ENCODE measurements at places on chromosomes 11 and 22.

- DNase-seq, result no peak
Observed at GRCh38 chr22:46631113-46631512, 10.9 kb downstream of the GRAMD4 start.

DNA sequence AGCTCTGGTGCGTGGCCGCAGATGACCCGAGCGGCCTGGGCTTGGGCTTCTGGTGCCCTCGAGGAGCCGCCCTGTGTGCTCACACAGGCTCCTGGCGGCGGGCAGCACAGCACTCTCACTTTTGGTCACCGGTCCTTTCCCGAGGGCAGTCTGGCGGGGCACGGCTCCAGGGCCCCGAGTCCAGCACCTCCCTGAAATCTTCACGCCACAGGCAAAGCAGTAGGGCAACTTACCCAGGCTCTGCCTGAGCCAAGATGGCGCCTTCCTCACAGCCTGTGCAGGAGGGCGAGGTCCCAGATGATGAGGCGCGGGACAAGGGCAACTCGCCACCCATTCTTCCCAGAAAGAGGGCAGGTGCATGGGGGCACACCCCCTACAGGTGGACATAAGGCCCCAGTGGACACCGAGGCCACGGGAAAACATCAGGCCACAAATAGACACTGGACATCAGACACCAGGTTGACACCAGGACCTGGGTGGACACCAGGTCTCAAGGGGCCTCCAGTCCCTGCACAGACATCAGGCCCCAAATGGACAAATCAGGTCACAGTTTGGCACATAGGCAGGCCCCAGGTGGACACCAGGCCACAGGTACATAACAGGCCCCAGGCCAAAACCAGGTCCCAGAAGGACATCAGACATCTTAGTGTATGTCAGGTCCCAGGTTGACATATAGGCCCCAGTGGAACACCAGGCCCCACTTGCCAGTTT is 57.6 kb upstream of the SEPTIN5 start:
- DNase-seq, result no peak

- no peak for DNase-seq
Observed at GRCh38 chr22:49323751-49324415, 503.8 kb downstream of the BRD1 start.

- no peak for DNase-seq
Observed at GRCh38 chr11:36374726-36375125, 78.6 kb downstream of the PRR5L start.

- DNase-seq, result no peak
Observed at GRCh38 chr11:27907530-27907929, 200.4 kb downstream of the KIF18A start.

- DNase-seq, result no peak
Observed at GRCh38 chr11:72962084-72962483, 147.9 kb downstream of the ATG16L2 start.

GRCh38 chr11:66007201-66007634 is 4.6 kb upstream of the CST6 start:
- no peak for DNase-seq

GRCh38 chr11:92626624-92627023 is 342.8 kb upstream of the MTNR1B start:
- no peak for DNase-seq

DNA sequence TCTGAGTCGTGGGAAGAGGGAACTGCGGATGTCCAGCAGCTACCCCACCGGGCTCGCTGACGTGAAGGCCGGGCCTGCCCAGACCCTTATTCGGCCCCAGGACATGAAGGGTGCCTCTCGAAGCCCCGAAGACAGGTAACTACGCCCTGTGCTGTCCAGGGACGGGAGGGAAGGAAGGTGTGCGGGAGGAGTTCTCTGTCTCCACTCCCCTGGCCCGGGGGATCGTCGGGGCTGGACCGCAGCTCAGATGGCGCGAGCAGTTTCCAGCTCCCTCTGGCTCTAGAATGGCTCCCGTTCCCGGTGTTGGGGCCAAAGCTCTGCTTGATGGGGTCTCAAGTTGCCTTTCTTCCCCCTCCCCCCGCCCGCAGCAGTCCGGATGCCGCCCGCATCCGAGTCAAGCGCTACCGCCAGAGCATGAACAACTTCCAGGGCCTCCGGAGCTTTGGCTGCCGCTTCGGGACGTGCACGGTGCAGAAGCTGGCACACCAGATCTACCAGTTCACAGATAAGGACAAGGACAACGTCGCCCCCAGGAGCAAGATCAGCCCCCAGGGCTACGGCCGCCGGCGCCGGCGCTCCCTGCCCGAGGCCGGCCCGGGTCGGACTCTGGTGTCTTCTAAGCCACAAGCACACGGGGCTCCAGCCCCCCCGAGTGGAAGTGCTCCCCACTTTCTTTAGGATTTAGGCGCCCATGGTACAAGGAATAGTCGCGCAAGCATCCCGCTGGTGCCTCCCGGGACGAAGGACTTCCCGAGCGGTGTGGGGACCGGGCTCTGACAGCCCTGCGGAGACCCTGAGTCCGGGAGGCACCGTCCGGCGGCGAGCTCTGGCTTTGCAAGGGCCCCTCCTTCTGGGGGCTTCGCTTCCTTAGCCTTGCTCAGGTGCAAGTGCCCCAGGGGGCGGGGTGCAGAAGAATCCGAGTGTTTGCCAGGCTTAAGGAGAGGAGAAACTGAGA is 1.4 kb downstream of the ADM start:
- peak; percentile 39 for DNase-seq

DNA sequence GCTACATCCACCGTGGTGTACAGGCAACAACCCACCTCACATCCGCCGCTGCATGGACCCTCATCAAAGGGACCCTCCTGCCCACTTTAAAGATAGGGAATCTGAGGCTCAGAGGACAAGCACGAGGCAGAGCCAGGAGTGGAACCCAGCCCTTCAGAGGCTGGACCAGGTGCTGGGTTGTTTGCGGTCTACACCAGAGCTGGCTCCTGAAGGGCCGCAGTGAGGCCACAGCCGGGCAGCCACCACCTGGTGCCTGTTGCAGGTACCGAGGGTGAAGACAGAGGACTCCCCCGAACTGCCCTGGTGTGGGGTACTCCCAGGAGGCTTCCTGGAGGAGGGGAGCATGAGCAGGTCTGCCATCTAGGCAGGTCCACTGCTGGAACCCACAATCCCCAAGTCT is 78.8 kb downstream of the DHCR7 start:
- no peak for DNase-seq

- DNase-seq, result peak; percentile 30
Observed at GRCh38 chr11:46112961-46113607, 8.2 kb downstream of the PHF21A start.

GRCh38 chr11:112178936-112179335 is 3.6 kb downstream of the BCO2 start:
- DNase-seq, result no peak

GRCh38 chr11:47185305-47186075 is 744 bp downstream of the PACSIN3 start:
- DNase-seq, result no peak

- no peak for DNase-seq
Observed at GRCh38 chr11:76049511-76049910, 156.8 kb downstream of the WNT11 start.

DNA sequence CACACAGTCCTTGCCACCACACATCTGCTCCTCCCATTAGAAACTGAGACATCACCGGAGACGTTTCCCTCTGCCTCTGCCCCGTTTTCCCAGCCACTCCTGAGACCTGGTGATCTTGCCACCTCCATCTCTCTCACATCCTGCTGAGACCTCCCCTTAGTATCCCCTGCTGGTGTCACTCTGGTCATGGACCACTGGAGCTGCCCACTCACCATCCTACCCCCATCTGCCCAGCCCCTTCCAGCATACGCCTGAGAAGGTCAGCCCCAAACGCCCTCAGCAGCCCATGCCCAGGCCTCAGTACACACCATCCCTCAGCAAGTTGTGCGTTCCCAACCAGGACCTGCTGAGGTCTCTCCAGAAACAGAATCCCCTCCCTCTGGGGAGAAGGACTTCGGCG is 64.3 kb downstream of the SHANK2 start:
- DNase-seq, result no peak

- no peak for DNase-seq
Observed at GRCh38 chr11:26702406-26702805, 19.5 kb downstream of the SLC5A12 start.

- DNase-seq, result peak; percentile 87
Observed at GRCh38 chr11:9759519-9760192, 95.8 kb downstream of the SWAP70 start.

DNA sequence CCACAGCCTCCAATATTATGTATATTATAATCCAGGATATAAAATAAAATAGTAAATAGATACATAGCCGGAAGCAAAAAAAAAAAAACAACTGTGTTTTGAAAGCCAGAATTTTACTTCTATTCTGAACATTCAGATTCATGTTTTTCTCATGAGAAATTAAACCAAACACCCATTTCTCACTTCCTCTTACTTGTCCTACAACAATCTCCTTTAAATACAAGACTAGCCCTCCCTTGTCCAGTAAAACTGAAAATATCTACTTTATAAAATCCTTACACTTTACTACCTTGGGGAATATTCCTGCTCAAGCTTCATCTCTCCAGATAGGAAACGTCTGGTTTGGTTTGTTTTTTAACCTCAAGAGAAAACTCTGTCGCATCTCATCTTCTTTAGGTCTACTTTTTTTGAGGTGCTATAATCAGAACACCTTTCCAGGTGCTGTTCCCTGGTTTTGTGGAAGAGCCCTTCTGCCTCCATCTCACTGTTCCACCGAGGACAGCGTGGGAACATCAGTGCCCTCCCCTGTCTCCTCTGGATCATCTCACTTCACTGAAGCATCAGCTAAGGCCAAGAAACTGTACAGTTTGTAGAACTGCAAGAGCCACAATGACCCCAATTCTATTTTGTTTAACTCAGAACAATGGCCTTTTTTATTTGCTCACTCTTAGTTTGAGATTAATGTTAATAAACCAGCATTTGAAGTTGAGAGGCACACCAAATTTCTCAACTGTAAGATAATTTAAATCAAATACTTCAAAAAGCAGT is 82.0 kb upstream of the ARHGAP32 start:
- no peak for DNase-seq

DNA sequence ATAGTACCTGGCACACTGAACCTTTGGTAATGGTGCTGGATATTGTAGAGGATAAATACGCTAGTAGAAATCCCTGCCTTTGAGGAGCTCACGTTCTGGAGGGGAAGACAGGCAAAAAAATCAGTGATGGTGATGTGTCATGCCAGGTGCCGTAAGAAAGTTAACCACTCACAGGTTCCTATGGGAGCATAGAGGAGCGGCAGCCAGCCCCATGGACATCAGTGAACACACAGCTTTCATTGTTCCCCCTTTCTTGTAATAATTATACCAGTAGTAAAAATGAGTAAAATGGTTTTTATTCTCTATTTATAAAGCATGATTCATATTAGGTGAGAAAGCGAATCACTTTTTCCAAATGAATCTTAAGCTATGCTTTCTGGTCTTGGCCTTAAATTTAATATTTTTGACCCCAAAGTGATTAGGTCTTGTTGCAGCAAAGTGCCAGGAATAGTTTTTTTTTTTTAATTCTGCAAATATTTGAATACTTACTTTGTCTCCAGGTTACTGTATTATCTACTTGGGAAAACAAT is 57.9 kb downstream of the UVRAG start:
- DNase-seq, result no peak

- no peak for DNase-seq
Observed at GRCh38 chr11:120785576-120785975, 238.3 kb upstream of the TBCEL start.

GRCh38 chr11:61761440-61762222 is 9.2 kb downstream of the MYRF start:
- no peak for DNase-seq

- no peak for DNase-seq
Observed at GRCh38 chr11:45385423-45385822, 99.3 kb upstream of the SYT13 start.

GRCh38 chr11:86274503-86274902 is 27.5 kb upstream of the HIKESHI start:
- no peak for DNase-seq

DNA sequence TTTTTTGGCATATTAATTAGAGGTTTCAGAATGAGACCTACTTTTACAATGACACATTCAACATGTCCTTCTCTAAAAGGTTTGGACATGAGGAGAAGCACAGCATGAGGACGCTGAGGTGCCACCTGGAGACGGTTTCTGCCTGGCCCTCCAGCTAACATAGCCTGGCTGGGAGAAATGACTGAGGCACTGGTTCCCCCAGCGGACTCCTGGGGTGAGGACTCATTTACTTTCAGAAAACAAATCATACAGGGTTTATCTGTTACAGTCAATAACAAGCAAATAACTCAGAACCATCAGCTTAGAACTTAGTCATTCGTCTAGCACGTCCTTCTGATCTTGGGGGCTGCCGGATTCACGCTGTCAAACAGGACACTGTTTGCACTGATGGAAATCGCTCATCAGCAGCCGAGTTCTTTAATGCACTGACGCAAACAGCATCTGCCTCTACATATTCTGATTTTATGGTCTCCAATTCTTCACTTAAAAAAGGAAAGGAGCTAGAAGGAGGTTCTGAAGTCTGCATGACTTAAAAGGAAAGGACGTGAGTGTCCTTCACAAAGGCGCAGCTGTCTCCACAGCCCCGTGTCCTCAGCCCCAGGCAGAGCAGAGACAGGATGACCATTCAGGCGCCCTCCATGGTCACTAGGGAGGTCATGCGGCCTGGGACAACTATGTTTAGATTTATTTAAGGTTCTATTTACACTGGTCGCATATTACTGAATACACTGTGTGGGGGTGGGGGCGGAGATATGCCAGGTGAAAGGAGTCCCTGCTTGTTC is 44.2 kb downstream of the CERK start:
- peak; percentile 35 for DNase-seq

DNA sequence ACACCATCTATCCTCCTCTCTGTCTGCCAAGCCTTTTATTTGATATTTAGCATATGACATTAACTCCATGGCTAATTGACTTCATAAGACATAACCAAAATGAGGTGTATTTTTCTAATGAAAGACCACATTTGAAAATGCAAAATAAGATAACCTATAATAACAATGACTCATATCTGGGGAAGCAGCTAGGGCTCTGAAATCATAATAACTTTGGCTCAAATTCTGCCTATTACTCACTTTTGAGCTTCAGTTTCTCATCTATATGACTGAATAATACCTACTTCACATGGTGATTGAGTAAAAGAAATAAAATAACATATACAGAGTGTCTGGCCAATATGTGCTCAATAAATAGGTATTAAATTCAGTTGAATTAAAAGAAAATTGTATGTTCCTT is 1419.8 kb upstream of the TENM4 start:
- DNase-seq, result no peak

GRCh38 chr11:76788661-76789442 is 5.7 kb downstream of the TSKU start:
- DNase-seq, result peak; percentile 8

GRCh38 chr11:65953471-65953870 is 8.1 kb upstream of the SART1 start:
- no peak for DNase-seq

Measured in NCI-H345 (cell line).